Mucosa of gallbladder (tissue), 1 donor: ENCODE measurements at places on chromosomes 3 and 15.

- DNase-seq, result peak; percentile 45
Observed at GRCh38 chr15:99435113-99435695, 130.6 kb upstream of the MEF2A start.

- no peak for DNase-seq
Observed at GRCh38 chr3:75737831-75738493, 47.4 kb downstream of the ZNF717 start.

DNA sequence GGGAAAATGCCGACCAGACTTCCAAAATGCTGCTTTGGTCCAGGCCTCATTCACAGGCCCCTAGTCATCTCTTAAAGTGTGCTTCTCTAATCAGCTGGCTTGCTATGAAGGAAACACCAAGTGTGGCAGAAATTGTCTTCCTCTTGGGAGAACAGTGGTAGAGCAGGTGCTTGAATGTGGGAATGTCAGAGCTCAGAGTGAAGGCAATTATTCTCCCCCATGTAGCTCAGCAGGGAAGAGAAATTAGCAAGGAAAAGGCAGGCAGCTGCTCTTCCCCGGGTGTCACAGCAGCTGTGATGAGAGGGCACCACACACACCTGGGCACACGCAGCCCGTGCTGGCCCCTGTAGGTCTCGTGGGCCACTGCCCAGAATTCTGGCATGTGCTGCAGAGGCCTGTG is 358.5 kb downstream of the WDR72 start:
- no peak for DNase-seq

DNA sequence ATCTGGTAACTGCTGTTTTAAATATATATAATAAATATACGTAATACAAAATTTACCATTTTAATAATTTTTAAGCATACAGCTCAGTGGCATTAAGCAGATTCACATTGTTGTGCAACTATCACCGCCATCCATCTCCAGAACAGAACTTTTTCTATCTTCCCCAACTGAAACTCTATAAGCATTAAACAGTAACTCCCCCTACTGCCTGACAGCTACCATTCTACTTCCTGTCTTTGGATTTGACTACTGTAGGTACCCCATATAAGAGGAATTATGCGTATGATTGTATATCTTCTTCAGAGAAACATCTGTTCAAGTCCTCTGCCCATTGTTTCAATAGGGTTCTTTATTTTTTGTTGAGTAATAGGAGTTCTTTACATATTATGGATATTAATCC is 36.8 kb downstream of the EID1 start:
- DNase-seq, result no peak

DNA sequence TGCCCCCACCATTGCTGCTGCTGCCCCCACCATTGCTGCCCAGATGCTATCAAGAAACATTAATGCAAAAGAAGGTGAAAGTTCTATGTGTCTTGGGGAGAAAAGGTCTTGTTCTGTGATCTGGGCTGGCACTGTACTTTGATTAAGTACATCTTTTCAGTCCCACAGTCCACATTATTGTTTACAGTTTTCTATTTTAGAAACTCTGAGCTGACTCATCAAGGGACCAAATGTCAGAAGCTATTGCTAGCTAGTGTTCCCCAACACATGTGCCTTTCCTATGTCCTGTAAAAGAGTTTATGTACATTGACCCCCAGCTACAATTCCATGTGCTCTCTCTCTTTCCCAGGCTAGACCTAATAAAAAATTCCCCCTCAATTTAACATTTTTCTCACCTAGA is 264.7 kb upstream of the NECTIN3 start:
- no peak for DNase-seq

DNA sequence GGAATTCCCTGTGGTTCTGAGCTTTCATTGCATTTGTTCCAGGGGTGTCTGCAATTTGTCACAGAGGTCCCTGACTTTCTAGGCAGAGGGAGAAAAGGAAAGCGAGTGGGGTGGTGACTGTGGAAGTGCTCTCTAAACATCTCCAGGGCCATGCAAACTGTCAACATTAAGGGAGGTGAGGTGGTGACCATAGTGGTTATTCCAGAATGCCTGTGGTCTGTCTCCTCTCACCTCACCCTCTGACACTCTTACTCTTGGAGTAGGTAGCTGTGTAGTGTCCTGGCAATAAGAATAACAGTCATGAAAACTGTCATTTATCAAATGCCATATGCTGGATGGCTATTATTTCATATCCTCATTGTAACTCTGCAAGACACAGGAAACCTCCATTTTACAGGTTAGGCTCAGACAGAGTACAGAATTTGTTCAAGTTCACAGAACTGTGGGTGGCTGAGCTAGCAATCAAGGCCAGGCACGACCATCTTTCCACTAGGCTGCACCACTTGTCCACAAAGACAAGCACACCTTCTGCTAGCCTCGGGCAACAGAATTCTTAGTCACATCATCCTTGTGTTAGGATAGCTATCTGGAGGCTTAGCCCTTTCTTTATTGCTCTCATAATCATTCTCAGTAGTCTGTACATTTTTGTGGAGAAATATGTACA is 179.4 kb downstream of the CD47 start:
- no peak for DNase-seq

- DNase-seq, result no peak
Observed at GRCh38 chr3:169344465-169344864, 319.0 kb downstream of the MECOM start.

- DNase-seq, result no peak
Observed at GRCh38 chr3:189820365-189820720, 189.2 kb downstream of the TP63 start.
